Suppressor macrophage treated with lipopolysaccharide for 1 hour (primary cell): ENCODE measurements at places on chromosomes 7 and 10.

DNA sequence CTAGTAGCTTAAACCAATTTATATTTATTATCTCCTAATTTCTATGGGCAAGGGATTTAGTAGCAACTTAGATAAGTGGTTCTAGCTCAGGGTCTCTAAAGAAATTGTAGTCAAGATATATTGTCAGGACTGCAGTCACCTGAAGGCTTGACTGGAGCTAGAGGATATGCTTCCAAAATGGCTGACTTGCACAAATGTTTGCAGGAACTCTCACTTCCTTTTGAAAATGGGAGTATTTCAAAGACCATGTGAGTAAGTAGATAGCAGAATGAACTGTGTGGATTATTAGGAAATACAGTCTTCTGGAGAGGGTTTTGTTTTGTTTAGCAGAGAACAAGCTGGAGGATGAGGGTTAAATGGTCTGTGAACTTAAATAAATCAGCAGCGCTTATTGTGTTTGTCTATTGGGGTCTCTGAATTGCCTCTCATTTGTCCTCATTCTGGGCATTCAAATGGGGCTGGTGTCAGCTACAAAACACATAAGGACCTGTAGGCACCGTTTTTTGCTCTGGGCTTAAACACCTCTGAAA is 524.6 kb downstream of the LRMDA start:
- peak; percentile 10 for DNase-seq

- DNase-seq = no peak
Measured at GRCh38 chr7:122588621-122589020, 110.3 kb downstream of the RNF133 start.

DNA sequence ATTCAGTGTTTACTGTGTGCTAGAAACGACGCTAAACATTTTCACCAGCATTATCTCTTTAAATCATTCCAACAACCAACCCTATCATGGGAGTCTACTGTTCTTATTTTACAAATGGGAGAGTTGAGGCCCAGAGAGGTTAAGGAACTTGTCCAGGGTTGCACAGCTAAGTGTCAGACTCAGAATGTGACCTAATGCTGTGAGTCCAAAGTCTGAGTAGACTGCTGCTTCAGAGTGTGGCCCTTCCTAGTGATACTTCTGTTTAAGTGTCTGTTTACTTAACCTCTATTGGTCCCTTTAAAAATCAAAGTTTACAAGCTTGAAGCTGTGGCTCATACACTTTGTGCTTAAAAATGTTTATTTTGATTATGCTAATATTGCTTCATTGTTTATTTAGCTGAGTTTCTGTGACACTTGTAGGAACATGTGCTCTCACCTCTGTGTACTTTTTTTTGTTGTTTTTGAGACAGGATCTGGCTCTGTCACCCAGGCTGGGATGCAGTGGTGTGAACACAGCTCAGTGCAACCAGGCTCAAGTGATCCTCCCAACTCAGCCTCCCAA is 84.4 kb upstream of the SYPL1 start:
- DNase-seq = no peak

DNA sequence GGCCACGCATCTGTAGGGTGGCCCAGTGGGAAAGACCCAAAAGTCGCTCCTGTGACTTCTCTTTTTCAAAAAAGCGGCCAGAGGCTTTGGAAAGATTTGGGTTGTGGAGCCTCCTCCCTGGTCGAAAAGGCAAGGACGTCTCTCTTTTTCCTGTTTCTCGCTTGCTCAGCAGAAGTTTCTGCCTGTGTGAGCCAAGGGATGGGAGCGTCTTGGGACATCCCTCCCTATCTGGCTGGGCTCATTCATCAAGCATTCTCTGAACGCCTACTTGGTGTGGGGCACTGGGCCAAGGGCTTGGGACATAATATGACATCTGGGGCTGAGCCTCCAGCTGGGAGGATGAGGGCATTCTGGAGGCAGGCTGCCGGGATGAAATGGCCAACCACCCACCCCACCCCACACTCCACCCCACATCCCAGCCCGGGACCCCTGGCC is 120.9 kb downstream of the C10orf105 start:
- peak; percentile 98 for DNase-seq

GRCh38 chr7:131071786-131072504 is 255.7 kb upstream of the MKLN1 start:
- peak; percentile 56 for DNase-seq

GRCh38 chr10:80429521-80429973 is 21.2 kb downstream of the PRXL2A start:
- peak; percentile 94 for DNase-seq

- no peak for DNase-seq
Measured at GRCh38 chr10:123560301-123561140, 105.6 kb upstream of the GPR26 start.

DNA sequence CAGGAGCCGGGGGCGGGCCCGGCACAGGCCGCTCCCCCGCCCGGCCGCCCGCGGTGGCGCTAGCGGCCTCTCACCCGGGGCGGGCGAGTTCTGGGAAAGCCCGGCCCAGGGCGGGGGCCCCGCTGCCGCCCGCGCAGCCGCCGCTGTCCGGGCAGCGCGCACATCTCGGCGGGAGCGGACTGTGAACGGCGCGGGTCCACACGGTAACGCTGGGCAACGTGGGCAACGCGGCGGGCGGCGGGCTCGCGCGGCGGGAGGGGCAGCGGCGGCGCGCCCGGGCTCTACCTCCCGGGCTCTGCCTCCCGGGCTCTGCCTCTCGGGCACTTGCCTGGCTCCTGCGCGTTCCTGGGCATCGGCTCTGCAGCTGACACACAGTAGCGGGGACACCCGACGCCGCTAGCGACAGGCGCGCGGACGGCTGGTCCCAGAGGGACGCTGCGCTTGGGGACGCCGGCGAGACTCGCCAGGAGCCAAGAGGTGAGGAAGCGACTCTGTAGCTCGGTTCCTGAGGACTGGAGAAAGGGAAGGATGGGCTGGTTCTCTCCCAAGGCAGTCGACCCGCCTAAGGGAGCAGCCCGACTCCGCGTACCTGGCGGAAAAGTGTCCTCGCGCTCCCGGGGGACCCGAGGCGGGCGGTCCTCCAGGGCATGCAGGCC is at the start of gene PLCE1:
TSS of gene PLCE1 (plus strand) at position 150 of the 656 bp plus-strand sequence. CDS start 37,116 bp downstream, outside the sequence.
- DNase-seq = peak; percentile 60

GRCh38 chr7:213324-213993 is 21.1 kb downstream of the FAM20C start:
- peak; percentile 96 for DNase-seq

- DNase-seq = no peak
Measured at GRCh38 chr7:45384499-45384898, 189.7 kb upstream of the ADCY1 start.

DNA sequence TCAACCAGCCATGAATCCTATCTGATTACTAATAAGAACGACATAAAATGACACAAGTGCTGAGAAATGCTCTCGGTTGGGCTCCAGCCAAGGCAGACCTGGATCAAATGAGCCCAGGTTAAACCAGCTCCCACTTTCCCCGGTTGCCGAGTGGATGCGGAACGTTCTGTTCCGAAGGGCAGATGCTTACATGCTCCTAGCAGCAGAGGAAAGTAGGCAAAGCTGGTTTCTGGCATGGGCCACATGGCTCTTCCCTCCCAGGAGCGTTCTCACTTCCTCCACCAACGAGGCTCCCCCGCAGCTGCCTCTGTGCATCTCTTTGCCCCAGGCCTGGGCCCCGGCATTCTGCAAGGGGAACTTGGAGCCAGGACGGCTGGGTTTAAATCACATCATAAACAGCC is 61.8 kb upstream of the SDK1 start:
- DNase-seq = no peak

DNA sequence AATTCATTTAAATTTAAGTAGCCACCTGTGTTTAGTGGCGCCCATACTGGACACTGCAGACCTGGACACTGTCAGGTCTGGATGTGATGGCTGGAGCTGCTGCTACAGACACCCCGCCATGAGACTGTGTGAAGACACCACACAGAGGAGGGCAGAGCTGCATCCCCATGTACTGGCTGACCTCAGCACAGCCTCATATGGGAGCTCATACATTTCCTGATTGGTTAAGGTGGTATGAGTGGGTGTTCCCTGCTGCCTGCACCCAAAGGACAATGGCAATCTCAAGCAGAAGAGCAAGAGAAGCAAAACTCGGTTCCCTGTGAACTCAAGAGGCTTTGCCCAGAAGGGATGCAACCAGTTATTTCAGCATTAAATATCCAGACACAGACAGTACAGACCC is 60.0 kb downstream of the DLG5 start:
- DNase-seq = no peak

- DNase-seq = peak; percentile 58
Measured at GRCh38 chr10:46031648-46032532, 1.5 kb upstream of the NCOA4 start.

GRCh38 chr10:132774181-132774901 is 11.6 kb downstream of the NKX6-2 start:
- no peak for DNase-seq

DNA sequence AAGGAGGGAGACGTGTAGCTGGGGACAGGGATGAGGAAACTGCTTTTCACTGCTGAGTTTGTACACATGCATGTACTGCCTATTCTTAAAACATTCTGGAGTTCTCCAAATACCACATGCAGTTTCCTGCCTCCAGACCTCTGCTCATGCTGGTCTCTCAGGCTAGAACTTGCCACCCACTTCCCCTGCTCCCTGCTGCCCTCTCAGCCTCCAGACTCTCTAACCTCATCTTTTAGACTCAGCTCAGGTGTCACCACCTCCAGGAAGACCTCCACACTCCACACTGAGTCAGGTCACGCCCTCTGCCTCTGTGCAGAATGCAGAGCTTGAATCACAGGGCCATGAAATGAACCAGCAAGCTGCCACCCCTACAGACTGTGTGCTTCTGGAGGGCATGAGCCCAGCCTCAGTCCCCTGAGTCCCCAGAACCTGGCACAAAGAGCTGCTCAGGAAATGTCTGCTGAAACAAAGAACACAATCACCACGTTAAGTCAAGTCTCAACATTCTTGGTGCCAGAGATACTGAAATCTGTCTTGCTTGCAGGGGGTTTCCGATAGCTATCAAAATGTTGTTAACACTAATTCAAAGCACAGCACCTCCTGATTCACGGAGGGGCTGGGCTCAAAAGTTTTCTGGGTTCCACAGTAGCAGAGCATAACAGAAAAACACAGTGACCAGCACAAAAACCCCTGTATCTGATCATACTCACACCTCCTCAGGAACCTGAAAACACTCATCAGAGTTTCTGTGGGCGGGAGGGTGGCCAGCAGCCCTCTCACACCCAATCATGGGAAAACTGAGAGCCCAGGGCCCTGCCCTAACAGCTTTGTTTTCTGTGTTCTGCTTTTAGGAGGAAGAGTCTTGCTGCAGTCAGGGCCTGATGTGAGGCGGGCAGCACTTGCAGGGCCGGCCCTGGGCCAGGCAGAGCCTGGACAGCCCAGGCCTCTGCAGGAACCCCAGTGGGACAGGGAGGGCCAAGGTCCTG is 21.1 kb downstream of the FAM53B start:
- DNase-seq = peak; percentile 93

- peak; percentile 85 for DNase-seq
Measured at GRCh38 chr10:123583639-123584418, 82.3 kb upstream of the GPR26 start.

GRCh38 chr7:150466477-150466876 is 16.0 kb downstream of the GIMAP8 start:
- no peak for DNase-seq

DNA sequence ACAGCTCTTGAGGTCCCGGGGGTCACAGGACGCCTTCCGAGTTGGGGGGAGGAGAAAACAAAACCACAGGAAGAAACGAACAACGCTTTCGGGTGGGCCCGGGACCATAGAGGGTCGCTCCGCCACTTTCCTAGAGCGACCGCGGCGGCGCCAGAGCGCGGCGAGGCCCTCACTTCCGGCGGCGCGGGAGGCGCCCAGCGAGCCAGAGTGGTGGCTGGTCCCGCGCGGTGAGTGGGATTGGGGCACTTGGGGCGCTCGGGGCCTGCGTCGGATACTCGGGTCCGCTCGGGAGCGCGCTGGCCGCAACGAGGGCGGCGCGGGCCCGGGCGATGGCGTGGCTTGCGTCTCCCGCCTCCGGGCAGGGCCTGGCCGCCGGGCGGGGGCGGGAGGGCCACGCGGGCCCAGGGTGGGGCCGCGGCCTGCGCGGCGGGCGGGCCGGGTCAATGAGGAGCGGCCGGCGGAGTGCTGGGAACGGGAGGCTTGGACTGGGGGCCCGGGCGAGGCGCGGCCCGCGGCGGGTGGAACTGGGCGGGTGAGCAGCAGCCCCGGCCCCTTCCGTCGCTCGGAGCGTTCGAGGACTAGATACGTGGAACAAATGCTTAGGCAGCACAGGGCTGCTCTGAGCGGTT is at the start of gene ZNF22:
TSS of gene ZNF22 (plus strand) at position 172 of the 629 bp plus-strand sequence. CDS start 2,446 bp downstream, outside the sequence.
- peak; percentile 60 for DNase-seq

- DNase-seq = no peak
Measured at GRCh38 chr7:88102675-88103074, 117.2 kb downstream of the SRI start.

DNA sequence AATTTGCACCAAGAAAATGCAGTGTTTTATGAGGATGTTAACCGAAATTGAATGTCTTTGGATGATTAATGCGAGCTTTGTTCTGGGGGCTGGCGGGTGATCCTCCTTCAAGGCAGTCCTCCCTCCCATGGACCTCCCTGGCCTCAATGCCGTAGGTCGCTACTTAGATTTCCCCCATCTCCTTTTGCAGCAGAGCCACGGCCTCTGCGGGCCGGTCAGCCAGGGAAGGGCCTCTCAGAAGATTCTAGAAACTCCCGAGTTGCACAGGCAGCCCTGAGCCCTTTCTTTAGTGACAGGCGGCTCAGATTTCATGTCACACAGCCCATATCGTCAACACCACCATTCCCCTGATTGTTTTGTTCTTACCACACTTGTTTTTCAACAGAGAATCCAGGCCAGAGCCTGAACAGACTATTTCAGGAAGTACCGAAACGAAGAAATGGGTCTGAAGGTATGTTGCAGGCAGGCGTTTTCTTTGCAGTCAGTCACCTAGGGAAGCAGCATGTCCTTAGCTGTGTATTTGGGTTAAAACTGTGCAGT is 88.2 kb upstream of the SH2B2 start:
- no peak for DNase-seq

DNA sequence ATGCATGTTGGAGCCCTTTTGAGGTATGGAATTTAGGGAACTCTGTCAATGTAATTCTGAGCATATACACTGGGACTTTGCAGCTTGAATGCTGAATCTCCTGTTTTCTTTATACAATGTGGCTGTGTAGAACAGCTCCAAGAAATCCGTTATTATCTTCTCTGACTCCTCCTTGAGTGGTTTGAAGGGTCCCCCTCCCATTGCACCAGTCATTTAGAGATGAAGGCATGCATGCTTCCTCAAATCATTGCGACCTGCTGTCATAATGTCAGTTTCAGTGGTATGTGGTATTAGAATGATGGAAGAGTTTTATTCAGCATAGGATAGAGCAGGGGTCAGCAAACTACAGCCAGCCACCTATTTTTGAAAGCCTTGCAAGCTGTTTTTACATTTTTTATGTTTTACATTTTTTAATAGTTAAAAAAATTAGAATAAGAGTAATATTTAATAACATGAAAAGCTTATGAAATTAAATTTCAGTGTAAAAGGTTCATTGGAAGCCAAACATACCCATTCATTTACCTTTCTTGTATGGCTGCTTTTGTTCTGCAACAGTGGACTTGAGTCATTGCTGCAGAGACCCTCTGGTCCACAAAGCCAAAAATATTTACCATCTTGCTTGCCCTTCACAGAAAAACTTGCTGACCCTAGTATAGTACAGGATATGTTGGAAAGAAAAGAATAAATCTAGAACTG is 8.1 kb downstream of the STK17A start:
- DNase-seq = no peak

- no peak for DNase-seq
Measured at GRCh38 chr7:118477036-118477435, 252.5 kb downstream of the ANKRD7 start.
